NB4 (cell line): ENCODE measurements at places on chromosomes 6 and 20.

DNA sequence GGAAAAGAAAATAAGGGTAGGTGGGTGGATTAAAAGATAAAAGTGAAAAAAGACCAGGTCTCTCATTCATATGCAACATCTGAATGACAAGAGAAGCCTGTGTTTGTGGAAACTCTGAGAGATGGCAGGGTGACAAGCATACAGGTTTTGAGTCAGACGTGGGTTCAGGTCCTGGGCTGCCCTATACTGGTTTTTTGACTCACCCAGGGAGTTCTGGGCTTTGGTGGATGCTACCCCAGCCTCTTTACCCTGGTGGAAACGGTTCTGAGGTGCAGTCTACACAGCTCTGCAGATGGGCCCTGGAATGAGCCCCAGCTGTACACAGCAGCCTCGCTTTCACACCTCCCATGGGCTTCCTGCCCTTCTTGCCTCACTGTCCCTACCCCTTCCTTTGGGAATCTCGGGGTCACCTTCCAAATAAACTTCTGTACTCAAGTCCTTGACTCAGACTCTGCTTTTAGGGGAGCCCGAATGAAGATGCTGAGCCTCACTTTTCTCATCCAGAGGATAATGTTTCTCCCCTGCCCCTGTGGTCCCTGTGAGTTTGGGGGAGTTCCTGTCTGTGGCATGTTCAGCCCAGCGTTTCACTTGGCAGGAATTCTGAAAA, 77.7 kb upstream of the CLDN20 start:
- DNase-seq: no peak

GRCh38 chr20:23368316-23369071, 6.5 kb downstream of the GZF1 start:
- DNase-seq: no peak

- DNase-seq: no peak
These were observed 210.4 kb downstream of the GMDS start for GRCh38 chr6:2035046-2035445.

GRCh38 chr6:140319209-140319608, 944.8 kb upstream of the CITED2 start:
- DNase-seq: no peak

GRCh38 chr20:20939006-20939405, 167.2 kb downstream of the LINC00237 start:
- DNase-seq: peak; percentile 70

GRCh38 chr6:31575335-31575901, at the start of gene TNF:
Gene TNF (plus strand): TSS chr6:31575565. CDS start chr6:31575742, 177 bp downstream.
- peak; percentile 96 for DNase-seq

- DNase-seq: no peak
These were observed 54.6 kb downstream of the NPEPL1 start for GRCh38 chr20:58747211-58747610.

DNA sequence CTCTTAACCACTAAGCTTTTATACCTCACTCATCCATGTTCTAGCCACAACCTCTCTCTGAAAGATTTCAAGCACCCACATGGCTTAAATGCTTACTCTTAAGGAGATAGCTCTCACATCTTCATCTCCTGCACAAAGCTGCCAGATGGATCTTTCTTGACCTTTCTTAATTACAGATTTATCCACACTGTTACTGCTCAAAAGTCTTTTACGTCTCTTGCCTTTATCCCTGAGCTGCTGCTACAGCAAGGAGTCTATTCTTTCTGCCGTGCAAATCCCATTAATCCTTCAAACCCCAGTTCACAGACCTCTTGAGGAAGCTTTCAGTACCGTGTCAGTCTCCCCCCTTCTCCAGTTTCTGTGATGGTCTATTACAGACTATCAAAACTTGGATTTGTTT, 54.6 kb downstream of the B4GALT5 start:
- no peak for DNase-seq

DNA sequence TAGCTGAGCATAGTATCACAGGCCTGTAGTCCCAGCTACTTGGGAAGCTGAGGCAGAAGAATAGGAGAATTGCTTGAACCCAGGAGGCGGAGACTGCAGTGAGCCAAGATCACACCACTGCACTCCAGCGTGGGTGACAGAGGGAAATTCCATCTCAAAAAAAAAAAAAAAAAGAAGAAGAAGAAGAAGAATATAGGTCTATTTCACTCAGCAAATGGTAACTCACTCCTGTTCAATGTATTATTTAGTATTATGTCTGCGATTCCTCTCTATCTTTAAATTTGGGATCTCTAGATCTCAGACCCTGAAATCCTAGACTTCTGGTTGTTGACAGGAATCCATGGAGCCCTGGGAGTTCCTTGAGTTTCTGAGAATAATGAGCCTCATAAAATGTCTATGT, 98.6 kb downstream of the HFE start:
- DNase-seq: no peak

DNA sequence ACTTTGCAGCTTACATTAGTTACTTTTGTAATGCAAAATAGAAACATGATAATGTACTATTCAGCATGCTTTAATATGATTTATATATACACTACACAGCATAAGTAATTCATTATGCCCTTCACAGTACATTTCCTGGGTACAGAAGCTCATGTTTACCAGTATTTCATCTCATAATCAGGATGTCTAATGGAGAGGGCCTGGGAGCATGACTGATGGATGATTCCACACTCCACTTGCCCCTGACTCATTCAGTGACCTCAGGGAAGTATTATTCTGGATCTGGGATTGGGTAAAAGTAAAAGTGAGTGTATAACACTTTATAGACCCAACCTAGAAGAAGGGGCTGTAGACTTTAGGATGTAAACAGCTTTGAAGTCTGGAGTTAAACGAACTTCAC, 31.4 kb upstream of the BACH2 start:
- no peak for DNase-seq

DNA sequence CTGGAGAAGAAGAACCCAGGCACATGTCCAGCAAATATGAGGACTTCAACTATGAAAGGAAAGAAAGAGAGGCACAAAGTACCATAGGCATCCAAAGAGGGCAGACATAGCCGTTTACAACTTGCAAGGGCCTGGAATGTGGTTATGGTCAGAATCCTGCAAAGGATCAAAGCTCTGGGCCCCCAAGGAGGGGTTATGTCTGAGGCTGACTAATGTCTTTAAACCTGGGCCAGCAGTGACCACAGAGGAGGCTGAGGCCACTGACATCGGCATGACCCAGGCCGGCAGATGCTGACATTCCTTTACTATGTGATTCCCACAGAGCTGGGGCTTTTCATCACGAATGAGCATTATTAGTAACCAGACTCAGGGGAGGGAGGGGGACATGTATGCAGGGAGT, 861.1 kb downstream of the DHX35 start:
- DNase-seq: no peak
